ENCODE measurements at places on chromosomes 6 and 20. TPM values are rescaled to one million over a fixed set of nuclear protein-coding genes. Genes with fewer than 3 reads are reported as not detected.
A peak's percentile ranks its signal among the peaks of the same experiment; 100 is the strongest.

CST2 gene
- not detected for total RNA-seq

GRCh38 chr6:2581011-2581410, 169.7 kb downstream of the MYLK4 start:
- no peak for DNase-seq

PXDC1 gene
- total RNA-seq: 18.9 TPM

DNA sequence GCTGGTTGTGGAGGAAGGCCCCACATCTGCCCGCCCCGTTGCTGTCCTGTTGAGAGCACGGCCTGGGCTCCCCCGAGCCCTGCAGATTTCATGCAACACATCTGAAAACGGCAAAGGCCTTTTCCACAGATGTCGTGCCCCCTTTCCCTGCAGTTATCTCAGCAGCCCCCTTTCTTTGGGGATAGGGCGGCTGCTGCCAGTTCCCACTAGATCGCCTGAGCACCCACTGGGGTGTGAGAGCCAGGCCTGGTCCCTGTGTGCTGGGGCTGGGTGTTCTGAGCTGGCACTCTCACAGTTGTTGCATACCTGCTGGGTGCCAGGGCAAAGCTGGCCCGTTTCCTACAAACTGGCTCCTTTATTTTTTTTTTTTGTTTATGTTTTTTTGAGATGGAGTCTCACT, 12.3 kb upstream of the MTG2 start:
- peak; percentile 46 for DNase-seq

GRCh38 chr20:5000263-5001173, 792 bp downstream of the SLC23A2 start:
- DNase-seq: peak; percentile 74

GABRR1 gene
- not detected for total RNA-seq

DNA sequence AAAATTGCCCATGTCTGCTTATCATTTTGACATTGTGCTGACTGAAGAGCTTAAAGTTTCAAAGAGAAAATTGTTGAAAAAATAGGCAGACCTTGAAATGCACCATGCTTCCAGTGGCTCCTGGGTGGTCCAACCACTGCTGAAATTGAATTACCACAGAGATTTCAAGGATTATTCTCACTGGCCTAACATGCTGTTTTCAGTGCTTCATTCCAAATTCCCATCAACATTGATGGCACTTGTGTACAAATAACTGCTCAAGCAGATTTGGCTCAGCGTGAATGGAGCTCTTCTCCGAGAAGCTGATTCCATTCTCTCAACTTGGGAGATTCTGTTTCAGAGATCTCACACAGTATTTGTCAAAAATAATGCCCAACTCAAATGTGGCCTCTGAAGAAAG, 75.5 kb downstream of the LAMA4 start:
- DNase-seq: no peak

GRCh38 chr6:35359744-35360348, 17.5 kb downstream of the PPARD start:
- DNase-seq: peak; percentile 73

GRCh38 chr6:130814506-130814905, 12.7 kb upstream of the SMLR1 start:
- DNase-seq: no peak

DNA sequence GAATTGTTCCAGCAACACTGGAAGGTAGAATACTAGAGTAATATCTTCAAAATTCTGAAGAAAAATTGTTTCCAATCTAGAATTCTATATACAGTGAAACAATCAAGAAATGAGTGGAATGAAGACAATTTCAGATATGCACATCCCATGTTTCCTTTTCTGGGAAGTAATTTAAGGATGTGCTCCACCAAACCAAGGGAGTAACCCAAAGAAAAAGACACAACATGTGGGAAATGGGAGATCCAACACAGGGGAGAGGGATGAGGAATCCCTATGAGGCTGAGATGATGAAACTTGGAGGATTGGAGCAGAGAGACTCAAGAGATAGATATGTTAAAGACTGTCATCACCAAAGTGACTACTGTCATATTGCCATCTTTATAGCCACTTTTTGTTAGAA, 9.8 kb upstream of the RNF24 start:
- DNase-seq: no peak

DNA sequence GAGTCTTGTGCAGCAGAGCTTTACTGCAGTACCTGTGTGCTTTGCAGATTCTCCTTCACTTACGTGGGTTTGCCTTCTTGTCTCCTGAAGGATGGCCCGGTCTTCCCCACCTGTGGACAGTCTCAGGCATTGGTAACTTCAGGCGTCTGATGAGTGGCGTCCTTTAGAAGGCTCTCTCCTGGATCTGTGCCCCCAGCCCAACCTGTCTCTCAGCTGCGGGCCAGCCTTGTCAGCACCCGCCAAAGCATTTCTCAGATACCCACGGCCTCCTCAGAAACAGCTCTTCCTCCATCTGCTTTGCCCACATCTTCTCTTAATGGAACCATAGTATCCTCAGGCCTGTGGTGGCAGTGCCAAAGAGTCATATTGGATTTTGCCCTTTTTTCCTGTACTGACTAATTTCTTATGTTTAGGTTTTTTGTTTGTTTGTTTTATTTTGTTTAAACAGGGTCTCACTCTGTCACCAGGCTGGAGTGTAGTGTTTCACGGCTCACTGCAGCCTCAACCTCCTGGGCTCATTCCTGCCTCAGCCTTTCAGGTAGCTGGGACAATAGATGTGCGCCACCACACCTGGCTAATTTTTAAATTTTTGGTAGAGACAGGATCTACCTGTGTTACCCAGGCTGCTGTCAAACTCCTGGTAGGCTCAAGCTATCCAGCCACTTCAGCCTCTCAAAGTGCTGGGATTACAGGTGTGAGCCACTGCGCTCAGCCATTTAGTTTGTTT, 96.6 kb downstream of the ARID1B start:
- no peak for DNase-seq

RNF114 gene
- 48.1 TPM for total RNA-seq

CFB gene
- total RNA-seq: 19.8 TPM

- DNase-seq: no peak
Measured at GRCh38 chr6:85412911-85413430, 36.9 kb upstream of the NT5E start.

GFRAL gene
- not detected for total RNA-seq

DNA sequence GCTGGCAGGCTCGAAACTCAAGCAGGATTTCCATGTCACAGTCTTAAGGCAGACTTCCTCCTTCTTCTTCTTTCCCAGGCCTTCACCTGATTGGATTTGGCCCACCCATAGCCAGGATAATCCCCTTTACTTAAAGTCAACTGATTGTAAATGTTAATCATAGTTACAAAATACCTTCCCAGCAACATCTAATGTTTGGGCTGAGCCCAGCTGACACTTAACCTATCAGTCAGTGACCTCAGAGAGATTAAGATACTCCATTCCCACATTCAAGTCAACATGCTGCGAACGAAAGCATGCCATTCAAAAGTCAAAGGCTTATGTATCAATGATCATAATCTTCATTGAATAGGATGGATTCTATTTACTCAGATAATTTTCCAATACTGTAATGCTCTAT, 16.0 kb downstream of the MAP7 start:
- no peak for DNase-seq

DNA sequence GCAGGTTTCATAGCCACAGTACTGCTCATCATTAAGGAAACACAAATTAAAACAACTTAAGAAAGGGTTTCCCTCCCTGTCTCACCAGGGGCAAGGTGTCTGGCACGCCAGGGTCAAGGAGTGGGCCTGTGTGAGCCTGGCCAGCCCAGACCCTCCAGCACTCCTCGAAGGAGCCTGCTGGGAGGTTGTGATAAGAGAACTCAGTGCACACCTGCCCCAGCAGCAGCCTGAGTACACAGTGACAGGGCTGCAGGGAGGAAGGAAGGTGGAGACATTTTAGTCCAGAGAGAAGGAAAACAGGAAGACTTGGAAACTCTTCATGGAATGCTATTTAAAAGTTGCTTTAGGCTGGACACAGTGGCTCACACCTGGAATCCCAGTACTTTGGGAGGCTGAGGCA, 14.1 kb downstream of the NINL start:
- DNase-seq: no peak

C20orf204 gene
- total RNA-seq: 0.21 TPM

DCBLD1 gene
- 4.3 TPM for total RNA-seq

TREM1 gene
- 0.46 TPM for total RNA-seq

PPDPF gene
- total RNA-seq: 143 TPM

DNA sequence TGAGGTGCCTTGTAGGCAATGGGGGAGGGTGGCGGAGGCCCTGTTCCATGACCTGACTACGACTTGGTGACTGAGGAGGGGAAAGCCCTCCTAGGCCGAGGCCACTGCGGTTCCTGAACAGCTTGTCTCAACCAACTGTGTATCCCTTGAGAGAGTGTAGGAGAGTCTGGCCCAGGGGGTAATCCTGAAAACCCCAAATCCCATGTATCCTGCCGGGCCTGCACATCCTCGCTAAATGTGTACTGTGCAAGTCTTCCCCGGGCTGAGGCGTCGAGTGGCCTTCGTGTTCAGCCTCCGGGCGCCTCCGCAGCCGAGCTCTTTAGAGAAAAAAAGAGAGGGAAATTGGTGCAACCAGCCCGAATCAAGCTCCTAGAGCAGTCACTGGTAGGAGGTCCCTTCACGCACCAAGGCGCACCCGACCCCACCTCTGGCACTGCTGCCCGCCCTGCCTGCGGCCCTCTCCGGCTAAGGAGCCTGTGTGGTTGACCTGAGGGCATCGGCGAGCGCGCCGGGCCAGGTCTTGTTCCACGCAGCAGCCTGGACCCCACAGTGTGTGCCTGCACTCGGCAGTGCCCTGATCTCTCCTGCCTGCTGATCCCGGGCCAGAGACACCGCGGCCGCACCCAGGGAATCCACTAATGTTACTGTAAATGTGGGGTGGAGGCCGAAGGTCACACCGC, 7.3 kb downstream of the SIM1 start:
- no peak for DNase-seq
